ENCODE measurements at places on chromosomes 12 and 14.

DNA sequence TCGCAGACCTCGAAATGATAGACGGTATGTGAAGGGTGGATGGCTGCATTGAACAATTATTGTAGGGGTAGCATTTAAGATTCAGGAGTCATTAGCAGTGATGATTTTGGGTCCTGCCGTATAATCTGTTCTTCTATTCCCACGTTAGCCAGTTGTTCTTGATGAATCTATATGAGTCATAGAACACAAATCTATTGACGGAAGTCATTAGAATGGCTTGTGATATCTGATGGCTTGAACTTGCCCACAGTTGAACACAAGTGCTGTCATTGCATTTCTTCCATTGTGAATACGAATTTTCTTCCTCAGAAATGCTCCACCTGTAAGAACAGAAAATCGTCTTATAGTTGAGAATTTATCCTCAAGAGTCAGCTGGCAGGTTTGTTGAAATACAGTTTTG, 1.9 kb downstream of the SRSF5 start:
- no peak for DNase-seq

- no peak for DNase-seq
Measured at GRCh38 chr12:116247377-116247776, 30.1 kb downstream of the MED13L start.

- peak; percentile 83 for DNase-seq
Measured at GRCh38 chr14:60090864-60091519, 731 bp upstream of the PCNX4 start.

GRCh38 chr12:9992296-9992695, 6.6 kb downstream of the CLEC1B start:
- DNase-seq, result no peak

- DNase-seq, result no peak
Measured at GRCh38 chr14:63383776-63384367, 65.1 kb upstream of the GPHB5 start.
